ENCODE measurements at places on chromosomes 1 and 21.

GRCh38 chr21:33752260-33752659, 110.0 kb downstream of the ITSN1 start:
- no peak for DNase-seq

DNA sequence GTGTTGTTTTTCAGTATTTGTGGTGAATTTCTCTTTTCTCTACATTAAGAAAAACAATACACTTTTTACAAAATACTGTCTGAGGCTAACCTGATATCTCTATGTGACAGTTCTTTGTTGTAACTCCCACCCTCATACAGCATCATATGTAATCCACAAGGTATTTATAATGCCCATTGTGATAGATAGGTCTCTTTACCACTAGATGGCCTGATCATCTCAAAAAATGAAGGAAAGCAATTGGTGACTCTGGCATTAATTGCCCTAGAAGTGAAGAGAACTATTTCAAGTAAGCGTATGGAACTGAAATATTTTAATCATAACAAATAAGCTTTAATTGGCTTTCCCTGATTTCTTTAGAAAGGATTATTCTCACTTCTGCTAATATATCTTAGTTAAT, 36.2 kb upstream of the HFM1 start:
- DNase-seq, result no peak

- no peak for DNase-seq
Measured at GRCh38 chr1:151840421-151840820, 801 bp upstream of the C2CD4D start.

DNA sequence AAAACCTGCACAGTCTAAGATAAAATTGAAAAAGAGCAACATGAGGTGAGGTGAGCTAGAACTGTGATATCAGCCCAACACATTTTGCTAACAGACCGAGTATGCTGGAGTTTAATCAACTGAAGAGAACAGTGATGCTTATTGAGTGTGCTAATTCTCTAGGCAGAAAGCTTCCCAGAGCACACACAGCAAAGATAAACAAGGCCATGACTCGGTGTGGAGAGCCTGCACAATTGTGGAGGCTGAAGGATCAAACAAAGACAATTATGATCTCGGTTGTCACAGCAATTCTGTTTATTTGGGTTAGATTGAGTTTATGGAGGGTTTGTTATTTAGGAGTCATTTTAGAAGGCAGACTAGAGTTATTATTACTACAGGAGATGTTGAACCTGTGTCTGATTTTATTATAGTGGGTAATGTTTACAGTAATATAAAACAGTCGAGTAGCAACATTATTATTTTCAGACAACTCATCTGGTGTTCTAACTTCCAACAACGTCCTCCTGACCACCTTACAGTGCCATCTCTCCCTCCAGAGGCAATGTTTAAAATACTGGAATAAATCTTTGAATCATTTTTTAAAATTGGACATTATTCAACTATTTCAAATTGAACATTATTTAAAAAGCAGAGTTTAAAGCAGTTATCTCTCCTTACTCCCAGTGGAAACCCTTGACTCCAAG, 40.2 kb downstream of the DPT start:
- DNase-seq, result no peak

- no peak for DNase-seq
Measured at GRCh38 chr1:97077221-97077620, 355.6 kb downstream of the PTBP2 start.

- no peak for DNase-seq
Measured at GRCh38 chr21:34779860-34780259, 111.1 kb downstream of the CLIC6 start.

- DNase-seq, result no peak
Measured at GRCh38 chr1:179545321-179545720, 30.4 kb downstream of the NPHS2 start.

DNA sequence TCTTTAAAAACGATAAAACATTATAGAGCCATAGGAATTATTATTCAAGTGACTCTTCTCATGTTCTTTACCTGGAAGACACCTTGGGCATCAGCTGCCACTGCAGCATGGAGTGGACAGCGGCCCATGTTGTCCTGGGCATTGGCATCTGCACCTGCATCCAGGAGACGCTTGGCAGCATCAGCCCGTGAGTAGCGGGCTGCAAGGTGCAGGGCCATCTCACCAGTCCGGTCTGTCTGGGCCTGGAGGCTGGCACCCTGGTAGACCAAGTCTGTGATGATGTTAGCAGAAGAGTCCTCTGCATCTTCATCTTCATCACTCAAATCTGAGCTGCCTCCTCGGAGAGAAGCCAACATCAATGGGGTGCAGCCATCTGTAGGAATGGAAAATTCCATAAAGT, 22.9 kb upstream of the ADAM30 start:
- DNase-seq, result no peak

Data from stimulated activated CD8-positive, alpha-beta memory T cell treated with anti-CD3 and anti-CD28 coated beads, Interleukin-7, amount 100 ng/mL, for 1 hour (primary cell).